ENCODE measurements at places on chromosomes 6 and 20. TPM values are rescaled to one million over a fixed set of nuclear protein-coding genes. Genes with fewer than 3 reads are reported as not detected.

The HRH3 gene
- not detected for total RNA-seq

The SEL1L2 gene
- total RNA-seq, result not detected

The SLC22A16 gene
- total RNA-seq, result 1.1 TPM

The COL12A1 gene
- 311 TPM for total RNA-seq

The TTK gene
- total RNA-seq, result 20.5 TPM

The KCNQ2 gene
- total RNA-seq, result 1.4 TPM

The BIRC7 gene
- not detected for total RNA-seq

The CLPSL1 gene
- total RNA-seq, result not detected

The REV3L gene
- total RNA-seq, result 15.3 TPM

The CYP39A1 gene
- total RNA-seq, result 0.58 TPM

The CLIC5 gene
- not detected for total RNA-seq

Measured in myometrial cell (primary cell).